ENCODE measurements at places on chromosomes 7 and 10.

DNA sequence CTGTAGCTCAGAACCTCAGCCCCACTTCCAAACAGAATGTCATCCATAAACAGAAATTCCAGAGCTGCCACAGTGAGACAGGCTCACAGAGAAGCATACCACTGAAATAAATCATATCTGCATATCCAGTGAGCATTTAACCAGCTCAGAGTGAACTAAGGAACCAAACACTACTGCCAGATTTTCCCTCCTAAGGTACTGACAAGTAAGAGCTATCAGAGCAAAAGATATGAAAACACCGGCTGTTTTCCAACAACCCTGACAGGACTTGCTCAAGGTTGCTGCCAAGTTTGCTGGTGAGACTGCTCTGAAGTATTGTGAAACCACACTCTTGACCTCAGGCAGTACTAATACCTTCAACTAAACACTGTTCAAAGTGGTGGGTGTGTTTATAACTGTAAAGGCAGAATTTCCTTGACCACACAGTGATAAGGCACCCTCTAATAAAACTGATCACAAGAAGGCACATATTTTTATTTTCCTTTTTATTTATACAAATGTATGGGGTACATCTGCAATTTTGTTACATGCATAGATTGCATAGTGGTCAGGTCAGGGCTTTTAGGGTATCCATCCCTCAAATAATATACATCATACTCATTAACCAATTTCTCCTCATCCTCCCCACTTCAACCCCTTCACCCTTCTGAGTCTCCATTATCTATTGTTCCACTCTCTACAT lies 18.3 kb downstream of the SGMS1 start:
- DNase-seq: peak; percentile 77

DNA sequence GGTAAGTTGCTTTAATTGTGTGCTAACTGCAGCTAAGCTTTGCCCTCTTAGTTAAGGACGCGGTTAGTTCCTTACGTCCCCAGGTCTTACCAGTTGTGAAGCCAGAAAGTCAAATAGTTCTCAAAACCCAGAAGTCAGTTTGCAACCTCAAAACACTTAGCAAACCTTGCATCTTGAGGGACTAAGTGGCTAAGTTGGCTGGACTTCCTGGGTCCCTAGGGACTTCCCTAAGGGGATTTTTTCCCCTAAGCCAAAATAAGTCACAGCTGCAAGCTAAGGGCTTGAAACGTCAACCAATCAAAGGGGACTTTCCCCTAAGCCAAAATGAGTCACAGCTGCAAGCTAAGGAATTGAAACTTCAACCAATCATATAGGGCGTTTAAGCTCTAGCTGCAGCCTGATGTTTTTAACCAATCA lies 36.2 kb upstream of the HECW1 start:
- DNase-seq: no peak

GRCh38 chr7:46449743-46450142 lies 528.7 kb upstream of the IGFBP3 start:
- no peak for DNase-seq

- no peak for DNase-seq
These were observed 5.9 kb upstream of the ADAP1 start for GRCh38 chr7:960269-960871.

- no peak for DNase-seq
These were observed 1189.4 kb upstream of the AUTS2 start for GRCh38 chr7:68408873-68409272.

GRCh38 chr10:131168238-131168875 lies 143.2 kb downstream of the TCERG1L start:
- DNase-seq: no peak

DNA sequence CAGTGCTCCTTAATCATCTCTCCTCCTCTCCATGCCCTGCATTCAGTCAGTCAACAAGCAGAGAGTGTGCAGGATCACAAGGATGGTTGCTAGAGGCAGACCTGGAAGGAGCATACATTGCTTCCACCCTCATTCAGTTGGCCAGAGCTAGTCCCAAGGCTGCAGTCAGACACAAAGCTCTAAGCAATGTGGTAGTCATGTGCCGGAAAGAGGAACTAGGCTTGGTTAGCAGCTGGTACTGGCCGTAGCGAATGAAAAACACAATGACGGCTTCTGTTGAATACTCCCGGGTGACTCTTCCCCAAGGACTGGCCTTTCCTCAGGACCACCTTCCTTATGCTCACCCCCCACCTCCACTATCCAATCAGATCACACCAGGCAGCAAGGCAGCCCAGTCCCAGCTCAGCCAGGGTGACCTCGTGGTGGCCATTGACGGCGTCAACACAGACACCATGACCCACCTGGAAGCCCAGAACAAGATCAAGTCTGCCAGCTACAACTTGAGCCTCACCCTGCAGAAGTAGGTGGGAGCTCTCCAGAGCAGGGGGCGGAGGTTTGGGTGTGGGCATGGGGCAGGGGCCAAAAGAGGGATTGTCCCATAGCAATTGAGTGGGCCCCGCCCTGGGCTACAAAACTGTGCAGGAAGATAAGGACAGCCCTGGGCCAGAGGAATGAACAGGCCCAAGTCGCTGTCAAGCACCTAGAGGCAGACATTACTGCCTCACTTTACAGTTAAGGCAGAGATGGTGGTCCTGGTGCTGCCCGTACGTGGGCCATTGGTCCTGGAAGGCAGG lies 10.9 kb downstream of the LDB3 start:
- no peak for DNase-seq

DNA sequence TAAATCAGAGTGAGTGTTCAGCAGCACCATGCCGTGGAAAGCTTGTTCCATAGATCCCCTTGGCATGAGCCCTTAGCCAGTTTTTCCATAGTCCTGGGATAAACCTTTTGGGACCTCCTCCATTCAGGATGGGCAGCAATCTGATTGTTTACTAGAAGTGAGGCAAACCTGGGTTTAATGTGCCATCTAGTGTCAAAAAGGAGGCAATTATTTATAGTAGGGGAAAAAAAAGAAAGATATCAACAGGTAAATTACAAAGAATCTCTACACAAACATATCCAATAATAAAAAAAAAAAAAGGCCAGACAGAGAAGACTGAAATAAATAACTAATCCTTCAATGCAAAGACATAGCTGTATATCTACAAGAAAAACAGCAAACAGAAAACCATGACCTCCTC lies 229.0 kb upstream of the STK17A start:
- DNase-seq: no peak

GRCh38 chr10:68175949-68176348 lies 56.0 kb downstream of the ATOH7 start:
- no peak for DNase-seq

GRCh38 chr7:134892963-134893362 lies 93.3 kb upstream of the AGBL3 start:
- no peak for DNase-seq

DNA sequence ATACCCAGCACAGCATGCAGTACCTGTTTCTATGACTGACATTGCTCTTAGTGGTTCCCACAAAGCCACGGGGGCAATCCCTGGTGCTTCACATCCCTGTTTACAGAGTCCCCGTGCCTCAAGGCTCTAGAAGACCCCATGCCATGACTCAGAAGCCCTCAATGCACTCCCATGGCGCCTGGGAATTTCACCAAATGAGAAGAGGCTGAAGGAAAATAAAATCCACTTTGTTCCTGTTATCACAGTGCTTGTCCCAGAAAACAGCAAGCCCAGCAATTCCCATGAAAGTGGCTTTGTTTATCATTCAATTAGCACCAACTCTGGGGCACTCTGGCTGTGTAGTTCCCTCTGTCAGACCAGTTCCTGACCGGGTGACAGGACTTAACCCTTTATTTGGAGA lies 268.3 kb downstream of the TNS3 start:
- no peak for DNase-seq

DNA sequence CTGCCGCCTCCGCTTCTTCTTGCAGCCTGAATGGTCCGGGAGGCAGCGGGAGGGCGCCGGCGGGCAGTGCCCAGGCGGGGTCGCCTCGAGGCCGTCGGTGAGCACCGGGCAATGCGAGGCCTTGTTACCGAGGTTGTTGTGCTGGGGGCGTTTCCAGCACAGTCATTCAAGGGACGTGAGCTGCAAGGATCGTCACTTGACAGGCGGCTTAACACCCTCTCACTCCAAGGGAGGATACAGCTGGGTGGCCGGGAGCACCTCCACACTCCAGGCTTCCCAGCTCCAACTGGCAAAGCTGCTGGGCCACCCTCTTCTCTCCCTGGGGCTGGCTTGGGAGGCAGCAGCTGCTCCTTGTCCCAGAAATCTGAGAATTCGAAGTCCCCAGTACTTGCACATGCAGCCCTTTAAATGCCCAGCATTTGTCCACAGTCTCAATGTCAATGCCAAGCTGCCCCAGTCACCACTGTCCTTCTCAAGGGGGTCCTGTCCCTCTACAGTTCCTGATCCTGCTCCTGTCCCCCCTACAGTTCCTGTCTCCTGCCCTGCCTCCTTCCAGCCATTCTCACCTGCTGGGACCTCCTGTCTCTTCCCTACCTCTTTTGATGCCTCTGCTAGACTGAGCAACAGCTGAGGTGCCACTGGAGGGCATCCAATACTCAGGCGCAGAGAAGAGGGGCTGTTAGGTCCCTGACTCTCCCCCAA lies 4.4 kb upstream of the HOXA11 start:
- DNase-seq: no peak

DNA sequence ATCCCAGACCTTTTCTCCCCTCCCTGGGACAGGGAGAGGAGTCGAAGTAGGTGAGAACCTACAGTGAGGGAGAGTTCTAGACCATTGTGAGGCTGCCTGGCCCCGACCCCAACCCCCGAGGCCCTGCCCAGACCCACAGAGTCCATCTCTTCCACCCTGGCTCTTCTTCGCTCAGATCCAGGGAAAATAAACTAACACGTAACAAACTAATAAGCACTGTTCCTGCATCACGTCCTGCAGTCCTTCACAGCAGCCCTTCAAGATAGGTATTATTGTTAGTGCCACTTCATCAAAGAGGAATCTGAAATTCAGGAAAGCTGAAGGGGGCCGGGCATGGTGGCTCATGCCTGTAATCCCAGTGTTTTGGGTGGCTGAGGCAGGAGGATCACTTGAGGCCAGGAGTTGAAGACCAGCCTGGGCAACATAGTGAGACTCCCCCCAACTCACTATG lies at the start of gene SPACDR:
TSS of gene SPACDR (minus strand) at position 51 of the 451 bp plus-strand sequence. CDS start 235 bp downstream, outside the sequence.
- DNase-seq: no peak

DNA sequence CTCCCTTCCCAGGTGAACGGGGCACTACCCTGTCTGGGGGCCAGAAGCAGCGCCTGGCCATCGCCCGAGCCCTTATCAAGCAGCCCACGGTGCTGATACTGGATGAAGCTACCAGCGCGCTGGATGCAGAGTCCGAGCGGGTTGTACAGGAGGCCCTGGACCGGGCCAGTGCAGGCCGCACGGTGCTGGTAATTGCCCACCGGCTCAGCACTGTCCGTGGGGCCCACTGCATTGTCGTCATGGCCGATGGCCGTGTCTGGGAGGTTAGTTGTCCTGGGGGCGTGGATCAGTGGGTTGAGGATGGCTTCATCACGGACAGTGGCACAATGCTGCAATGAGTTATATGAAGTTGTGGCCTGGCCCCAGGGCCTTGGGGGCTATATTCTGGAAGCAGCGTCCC lies 4.4 kb upstream of the ASIC3 start:
- no peak for DNase-seq

GRCh38 chr7:24697416-24697815 lies 59.8 kb downstream of the GSDME start:
- no peak for DNase-seq

DNA sequence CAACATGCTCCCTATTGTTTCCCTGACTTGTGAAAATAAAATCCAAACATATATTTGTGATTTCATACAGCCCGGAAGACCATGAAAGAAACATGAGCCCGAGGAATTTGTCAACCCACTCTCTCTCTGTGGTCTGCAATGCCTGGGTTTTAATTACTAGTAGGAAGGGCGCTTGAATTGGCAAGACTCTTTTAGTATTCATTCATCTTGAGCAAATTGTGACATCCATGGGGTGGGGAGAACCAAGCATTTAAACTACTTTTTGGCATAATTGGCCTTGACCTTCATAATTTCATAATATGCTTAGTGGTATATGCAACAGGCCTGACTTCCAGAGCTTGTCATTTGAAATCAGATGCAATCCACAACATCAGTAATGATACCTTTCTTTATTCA lies 142.4 kb upstream of the BMPER start:
- DNase-seq: no peak

GRCh38 chr7:105788816-105789349 lies 87.5 kb downstream of the ATXN7L1 start:
- no peak for DNase-seq

DNA sequence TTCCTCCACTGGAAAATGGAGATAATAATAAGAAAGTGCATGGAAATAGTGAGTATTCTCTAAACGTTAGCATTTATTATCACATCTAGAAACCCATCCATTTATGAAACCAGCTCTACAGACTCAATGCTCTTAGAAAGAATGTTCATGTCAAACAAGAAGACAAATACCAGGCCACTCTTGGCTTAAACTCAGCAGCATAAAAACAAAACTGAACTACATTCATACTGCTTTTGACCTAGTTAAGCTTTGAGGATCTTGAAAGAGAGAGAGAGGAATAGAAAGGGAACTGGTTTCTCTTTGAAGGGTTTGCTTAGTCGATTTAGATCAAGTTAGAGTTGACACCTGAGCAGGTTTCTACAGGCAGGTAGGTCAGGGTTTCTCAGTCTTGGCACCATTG lies 332.9 kb upstream of the PRKCQ start:
- no peak for DNase-seq

- no peak for DNase-seq
These were observed 691.8 kb downstream of the NXPH1 start for GRCh38 chr7:9125246-9125645.
